ENCODE measurements at places on chromosomes 5 and 9.

DNA sequence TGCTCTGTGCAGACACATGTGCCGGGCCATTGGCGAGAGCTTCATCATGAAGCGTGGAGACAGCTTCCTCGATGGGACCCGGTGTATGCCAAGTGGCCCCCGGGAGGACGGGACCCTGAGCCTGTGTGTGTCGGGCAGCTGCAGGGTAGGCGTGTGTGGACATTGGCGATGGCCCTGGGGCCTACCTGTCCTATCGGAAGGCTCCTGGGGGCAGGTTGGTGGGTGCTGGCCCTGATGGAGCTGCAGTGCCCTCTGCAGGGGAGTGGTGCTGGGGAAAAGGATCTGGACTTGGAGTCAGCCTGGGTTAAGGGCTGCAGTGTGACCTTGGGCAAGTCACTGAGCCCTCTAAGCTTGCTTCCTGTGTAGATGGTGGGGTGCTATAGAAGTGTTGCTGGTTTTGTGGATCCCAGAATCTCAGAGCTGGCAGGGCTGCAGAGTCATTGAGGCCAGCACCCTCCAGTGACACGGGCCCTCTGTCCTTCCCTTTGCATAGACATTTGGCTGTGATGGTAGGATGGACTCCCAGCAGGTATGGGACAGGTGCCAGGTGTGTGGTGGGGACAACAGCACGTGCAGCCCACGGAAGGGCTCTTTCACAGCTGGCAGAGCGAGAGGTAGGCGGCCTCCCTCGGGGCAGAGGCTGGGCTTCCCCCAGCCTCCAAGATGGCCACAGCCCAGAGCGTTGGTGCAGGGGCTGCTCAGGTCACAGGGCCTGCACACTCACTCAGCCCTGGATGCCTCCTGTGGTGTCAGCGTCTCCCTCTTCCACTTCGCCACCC is 15.8 kb downstream of the ADAMTS13 start:
- no peak for DNase-seq

DNA sequence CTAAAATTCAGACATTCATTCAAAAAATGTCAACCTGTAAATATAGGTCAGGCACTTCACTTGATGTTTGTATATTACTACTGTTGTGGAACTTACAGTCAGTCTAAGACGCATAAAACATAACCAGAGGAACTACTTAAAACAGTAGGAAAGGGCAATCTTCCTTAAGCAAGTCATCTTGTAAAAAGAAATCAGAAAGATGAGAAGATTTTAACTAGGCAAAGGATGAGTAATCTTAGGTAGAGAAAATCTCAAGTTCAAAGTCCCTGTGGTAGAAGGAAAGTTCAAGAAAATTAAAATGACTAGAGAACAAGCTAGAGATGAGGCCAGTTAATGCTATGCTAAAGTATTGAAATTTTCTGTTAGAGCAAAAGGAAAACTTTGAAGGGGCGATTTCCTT is 152.4 kb downstream of the RAPGEF6 start:
- no peak for DNase-seq

- DNase-seq, result no peak
These were observed 58.5 kb downstream of the ALDH1A1 start for GRCh38 chr9:72894342-72894741.

- no peak for DNase-seq
These were observed 268.9 kb downstream of the CDH18 start for GRCh38 chr5:19719109-19719508.

GRCh38 chr9:1434052-1434767 is 384.1 kb downstream of the DMRT2 start:
- no peak for DNase-seq

DNA sequence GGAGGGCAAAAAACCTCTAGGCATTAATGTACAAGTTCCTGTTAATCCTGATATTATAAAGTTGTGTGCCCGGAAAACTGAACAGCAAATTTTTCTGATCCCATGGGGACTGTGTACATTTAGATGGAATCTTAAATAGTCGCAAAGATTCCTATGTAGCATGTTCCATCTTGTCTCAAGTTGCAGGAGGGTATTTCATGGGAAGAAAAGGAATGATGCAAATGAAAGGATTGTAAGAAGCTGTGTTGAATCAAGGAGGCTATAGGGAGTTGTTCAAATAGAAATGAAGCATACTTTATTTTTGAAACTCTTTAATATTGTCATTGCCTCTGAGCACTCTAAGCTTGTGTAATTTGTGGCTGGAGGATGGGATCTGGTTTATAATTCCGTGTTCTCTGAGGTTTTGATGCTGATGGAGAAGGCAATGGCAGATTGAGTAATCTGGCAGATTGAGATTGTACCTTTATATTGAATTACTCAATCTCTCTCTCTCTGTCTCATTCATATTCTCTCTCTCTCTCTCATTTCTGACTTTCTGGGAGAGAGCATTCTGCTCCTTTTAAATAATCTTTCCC is 288.5 kb downstream of the OSTF1 start:
- no peak for DNase-seq

Data from NCI-H1092 (cell line).